ENCODE measurements at places on chromosomes 16 and 17. TPM values are rescaled to one million over a fixed set of nuclear protein-coding genes. Genes with fewer than 3 reads are reported as not detected.

NXPH3 gene
- 0.53 TPM for total RNA-seq

VKORC1 gene
- total RNA-seq: 65.3 TPM

COASY gene
- 31.0 TPM for total RNA-seq

UTS2R gene
- total RNA-seq: not detected

ASIC2 gene
- 0.07 TPM for total RNA-seq

ACSM5 gene
- not detected for total RNA-seq

EFNB3 gene
- total RNA-seq: 0.53 TPM

KRT15 gene
- total RNA-seq: 2.1 TPM

PROCA1 gene
- total RNA-seq: 1.3 TPM

TMEM114 gene
- not detected for total RNA-seq

RNU2-1 gene
- not detected for total RNA-seq

BAIAP3 gene
- 0.53 TPM for total RNA-seq

C16orf54 gene
- not detected for total RNA-seq

KRT33A gene
- not detected for total RNA-seq

CTU2 gene
- 23.7 TPM for total RNA-seq

MT1F gene
- 0.53 TPM for total RNA-seq

All from thoracic aorta endothelial cell (primary cell).